Stimulated activated CD8-positive, alpha-beta memory T cell treated with anti-CD3 and anti-CD28 coated beads, Interleukin-4, amount 100 ng/mL, for 4 hours (primary cell): ENCODE measurements at places on chromosomes 5 and 9.

- no peak for DNase-seq
Observed at GRCh38 chr9:127022913-127023660, 99.3 kb downstream of the ANGPTL2 start.

GRCh38 chr5:96742538-96742937 lies 65.2 kb downstream of the ERAP1 start:
- DNase-seq = no peak

- no peak for DNase-seq
Observed at GRCh38 chr5:142453932-142454331, 129.1 kb upstream of the SPRY4 start.

DNA sequence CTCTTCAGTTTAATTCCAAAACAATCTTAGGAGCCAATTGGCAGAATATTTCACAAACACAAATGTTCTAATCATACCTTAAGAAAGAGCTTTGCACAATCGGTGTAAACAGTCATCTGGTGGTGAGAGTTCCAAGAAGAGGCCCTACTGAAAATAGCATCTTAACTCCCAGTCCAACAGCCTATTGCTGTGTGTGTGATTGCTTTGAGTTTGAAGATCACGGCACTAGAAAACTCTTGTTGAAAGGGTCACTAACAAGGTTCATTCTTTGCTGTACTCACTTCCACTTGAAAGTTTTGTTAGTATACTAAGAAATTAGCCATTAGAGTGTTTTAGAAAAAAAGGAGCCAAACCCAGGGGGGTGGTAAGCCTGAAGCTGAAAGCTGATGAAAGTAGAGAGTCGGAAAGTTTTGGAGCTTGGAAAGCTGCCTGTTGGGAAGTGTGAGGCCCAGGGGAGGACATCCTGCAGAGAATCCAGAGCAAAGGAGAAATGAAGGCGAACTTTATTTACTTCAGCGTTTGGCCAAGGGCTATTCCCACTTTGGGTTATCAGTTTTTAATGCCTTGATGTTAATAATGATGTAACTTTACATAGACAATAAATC lies 180.3 kb upstream of the GHR start:
- DNase-seq = no peak

GRCh38 chr5:150172556-150172955 lies 6.0 kb downstream of the CDX1 start:
- DNase-seq = no peak

DNA sequence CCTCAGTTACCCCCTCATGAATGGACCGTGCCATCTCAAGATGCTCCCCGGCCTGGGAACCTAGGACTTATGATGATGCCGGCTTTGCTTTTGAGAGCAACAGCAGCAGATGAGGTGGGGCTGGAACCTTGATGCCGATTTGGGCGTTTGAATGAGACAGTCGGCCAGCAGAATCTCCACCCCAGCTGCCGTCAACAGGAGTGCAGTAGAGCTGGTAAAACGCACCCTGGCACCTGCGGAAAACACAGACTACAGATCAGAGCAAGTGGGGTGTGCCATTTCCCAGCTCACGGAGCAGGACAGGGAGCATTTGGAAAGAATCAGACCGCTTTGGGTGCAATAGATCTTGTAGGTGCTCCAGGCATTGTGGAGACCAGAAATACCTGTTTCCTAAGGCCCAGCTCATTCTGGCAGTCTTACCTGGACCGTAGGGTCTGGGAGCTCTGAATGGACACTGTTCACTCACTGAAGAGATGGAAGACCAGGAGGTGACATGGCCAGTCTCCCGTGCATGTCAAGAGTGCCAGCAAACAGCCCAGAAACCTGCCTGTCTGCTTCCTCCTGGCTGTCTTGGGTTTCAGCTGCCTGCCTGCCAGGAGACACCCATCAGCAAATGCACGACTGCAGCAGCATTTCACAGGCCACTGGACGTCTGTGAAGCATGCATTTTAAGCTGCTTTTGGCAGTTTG lies 317.7 kb upstream of the IRX4 start:
- no peak for DNase-seq

GRCh38 chr5:179284751-179285631 lies 60.3 kb downstream of the ADAMTS2 start:
- no peak for DNase-seq

GRCh38 chr5:95005811-95006210 lies 279.1 kb downstream of the MCTP1 start:
- no peak for DNase-seq

DNA sequence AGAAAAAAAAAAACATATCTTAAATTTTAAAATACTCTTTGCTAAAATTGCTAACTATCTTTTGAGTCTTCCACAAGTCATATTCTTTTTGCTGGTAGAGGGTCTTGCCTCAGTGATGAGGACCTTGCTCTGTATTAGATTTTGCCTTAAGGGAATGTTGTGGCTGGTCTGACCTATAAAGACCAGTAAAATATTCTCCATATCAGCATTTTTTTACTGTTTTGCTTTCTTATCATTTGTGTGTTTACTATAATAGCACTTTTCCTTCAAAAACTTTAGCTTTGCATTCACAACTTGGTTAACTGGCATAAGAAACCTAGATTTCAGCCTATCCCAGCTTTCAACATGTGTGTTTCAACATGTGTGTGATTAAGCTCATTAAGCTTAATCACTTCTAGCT lies 224.7 kb upstream of the CDH18 start:
- no peak for DNase-seq

GRCh38 chr5:2912741-2913140 lies 161.3 kb upstream of the IRX2 start:
- DNase-seq = no peak

DNA sequence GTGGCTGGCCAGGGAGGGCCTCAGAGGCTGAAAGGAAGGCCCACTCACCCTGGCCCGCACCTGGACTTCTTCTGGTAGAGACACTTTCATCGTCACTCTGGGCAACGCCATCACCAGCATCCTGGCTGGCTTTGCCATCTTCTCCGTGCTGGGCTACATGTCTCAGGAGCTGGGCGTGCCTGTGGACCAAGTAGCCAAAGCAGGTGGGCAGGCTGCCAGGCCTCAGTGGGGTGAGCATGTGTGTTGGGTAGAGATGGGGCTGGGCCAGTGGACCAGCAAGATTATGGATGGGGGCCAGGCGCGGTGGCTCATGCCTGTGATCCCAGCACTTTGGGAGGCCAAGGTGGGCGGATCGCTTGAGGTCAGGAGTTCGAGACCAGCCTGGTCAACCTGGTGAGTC lies 12.6 kb downstream of the SLC6A7 start:
- no peak for DNase-seq

DNA sequence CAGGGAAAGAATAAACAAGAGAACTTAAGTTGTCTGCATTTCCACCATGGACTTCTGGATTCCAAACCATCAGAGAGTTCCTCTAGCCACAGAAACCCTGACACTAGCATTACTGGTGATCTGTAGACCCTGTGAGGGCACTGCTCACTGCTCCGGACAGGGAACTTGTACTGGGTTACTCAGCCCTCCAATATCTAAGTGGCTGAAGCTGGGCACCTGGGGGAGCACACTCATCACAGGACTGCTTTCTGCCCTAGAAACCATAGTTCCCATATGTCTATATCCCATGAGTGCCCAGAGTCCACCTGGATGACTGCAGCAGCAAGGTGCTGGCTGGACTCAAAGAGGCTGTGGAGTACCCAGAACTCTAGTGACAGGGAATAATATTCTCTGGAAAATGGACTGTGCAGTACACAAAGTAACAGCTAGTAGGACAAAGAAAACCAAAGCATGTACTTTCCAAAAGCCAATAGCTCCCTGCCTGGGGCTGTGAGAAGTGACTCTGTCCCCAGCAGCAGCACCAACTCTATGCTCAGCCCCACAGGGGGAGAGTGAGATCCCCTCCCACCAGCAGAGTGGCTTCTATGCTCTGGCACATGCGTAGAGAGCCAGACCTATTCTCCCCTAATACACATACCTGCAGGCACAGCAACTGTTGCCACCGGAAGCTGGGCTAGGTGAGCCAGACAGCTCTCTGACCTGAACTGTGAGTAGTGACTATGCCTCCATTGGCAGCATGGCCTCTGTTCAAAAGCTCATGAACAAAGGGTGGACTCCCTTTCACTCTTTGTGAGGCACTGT lies 472.9 kb upstream of the FTMT start:
- no peak for DNase-seq

DNA sequence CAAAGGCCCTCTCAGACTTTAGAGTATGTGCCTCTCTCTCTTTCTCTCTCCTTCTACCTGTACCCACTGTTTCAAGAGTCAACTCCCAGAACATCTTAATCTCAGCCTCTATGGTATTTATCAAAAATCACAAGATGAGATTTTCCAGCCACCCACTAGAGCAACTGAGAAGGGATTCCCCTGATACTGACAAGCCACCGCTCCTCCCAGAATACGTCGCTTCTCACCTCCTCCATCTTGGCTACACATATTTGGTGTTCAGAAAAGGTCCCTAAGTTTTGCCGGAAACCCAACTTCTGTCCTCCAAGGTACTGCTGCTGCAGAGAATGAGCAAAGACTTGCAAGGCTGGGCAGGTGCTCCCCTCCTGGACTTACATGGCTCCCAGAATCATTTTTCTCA lies 6.1 kb downstream of the GARIN3 start:
- DNase-seq = no peak

DNA sequence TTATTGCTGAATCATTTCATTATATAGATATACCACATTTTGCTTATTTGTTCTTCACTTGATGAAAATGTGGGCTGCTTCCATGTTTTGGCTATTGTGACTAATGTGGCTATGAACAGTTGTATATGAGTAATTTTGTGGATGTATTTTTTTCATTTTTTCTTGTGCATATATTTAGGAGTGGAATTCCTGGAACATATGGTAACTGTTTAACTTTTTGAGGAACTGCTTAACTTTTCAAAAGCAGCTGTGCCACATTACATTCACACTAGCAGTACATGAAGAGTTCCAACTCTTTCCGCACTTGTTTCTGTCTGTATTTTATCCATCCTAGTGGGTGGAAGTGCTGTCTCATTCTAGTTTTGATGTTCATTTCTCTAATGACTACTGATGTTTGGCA lies 67.8 kb downstream of the JAK2 start:
- DNase-seq = no peak

- DNase-seq = no peak
Observed at GRCh38 chr9:6090277-6091210, 75.1 kb upstream of the RANBP6 start.

- DNase-seq = no peak
Observed at GRCh38 chr5:111235635-111236034, 11.5 kb downstream of the CAMK4 start.

GRCh38 chr5:1797855-1798254 lies 1.8 kb downstream of the MRPL36 start:
- no peak for DNase-seq

- no peak for DNase-seq
Observed at GRCh38 chr5:111859533-111860270, 102.7 kb upstream of the NREP start.

DNA sequence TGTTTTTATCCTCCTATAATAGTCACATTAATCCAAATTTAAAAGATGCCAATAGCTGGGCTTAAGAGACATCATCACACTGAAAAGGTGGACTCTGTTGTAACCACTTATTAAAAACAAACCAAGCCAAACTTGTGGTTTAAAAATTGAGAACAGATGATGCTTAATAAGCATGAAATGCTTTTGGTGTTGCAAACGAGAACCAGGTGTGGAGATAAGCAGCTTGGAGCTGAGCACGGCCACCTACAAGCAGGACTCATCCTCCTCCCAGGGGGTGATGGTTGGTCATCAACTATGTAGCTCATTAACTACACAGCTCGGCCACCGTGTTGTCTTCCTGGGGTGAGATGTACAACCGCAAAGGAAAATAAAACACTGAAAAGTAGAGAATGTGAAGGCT lies 154.4 kb downstream of the NPR3 start:
- DNase-seq = no peak

DNA sequence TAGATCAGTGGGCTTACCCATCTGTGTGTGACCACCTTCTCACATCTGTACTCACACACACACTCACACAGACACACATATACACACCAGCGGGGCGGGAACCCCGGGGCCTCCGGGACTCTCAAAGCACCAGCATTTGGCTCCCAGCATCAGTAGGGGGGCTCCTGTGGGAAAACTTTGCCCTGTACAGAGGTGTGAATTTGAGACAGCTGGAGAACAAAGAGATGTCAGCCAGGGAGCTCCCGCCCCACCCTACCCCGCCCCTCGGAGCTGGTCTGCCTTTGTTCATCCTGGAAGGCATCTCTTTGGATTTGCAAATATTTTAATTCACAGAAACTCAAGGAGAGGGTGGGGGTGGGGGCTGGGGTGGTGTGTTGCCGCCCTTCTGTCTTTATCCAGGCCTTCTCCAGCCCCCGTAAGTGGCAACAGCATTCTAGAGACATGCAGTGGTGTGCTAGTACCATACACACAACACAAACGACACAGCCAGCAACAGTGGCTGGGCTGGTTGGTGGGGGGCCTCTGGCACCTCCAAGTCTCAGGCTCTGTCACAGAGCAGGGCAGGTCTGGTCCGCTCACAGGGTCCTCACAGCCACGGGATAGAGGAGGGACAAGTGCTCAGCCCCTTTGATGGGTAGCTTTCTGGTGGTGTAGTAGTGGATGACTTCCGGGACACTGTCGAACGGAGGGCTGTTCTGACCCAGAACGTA lies 15.5 kb upstream of the SLC25A51 start:
- DNase-seq = no peak

DNA sequence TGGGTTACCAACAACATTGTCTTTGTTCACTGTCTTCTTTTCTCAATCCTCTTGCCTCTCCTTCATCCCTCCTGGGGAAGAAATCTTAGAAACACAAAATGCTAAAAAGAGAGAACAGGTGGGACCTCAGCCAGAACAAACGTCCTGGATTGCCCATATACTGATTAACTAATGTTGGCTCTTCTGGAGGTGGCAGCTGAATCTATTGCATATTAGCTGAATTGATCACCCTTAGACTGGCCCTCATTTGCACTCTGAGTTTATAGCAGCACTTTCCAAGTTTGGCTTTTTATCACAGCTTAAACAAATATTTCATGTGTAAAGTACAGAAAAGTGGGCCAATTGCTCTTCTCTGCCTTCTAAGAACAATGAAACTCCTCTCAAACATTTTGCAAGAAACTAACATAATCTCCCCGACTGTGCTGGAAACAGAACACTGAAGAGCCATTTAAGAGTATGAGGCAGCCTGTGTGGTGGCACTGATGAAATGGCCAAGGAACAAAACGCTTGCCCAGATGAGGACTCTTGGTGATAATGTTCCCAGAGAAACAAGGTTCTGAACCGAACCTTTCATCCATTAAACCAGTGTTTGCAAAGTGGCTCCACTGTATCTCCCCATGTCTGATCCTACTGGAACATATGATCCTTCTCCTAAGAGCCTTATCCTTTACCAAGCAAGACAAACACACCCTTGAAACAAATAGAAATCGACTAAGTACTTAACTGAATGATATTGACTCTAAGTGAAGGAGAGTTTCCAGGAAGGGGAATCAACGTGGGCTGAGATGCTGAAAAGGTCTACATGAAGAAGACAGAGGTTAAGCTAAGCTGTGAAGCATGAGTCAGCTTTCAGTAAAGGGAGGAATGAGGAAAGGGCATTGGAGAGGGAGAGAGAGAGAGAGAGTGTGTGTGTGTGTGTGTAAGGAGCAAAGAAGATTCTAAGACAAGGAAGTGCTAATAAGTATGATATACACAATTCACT lies 83.2 kb upstream of the LIFR start:
- no peak for DNase-seq

DNA sequence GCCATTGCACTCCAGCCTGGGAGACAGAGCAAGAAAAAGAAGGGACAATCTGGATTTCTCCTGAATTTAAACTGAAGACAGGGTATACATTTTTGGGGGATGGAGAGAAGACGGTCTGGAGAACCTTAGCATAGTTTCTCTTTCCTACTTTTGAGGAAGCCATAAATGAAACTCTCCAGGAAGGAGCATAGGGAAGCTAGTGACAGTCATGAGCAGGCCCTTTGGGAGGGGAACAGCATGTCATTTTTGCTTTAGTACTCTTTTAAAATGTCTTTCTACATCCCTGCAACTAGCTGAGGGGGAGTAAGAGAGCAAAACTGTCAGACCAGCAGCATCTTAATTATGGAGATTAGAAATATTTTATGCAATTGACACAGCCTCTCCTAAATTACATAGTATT lies 8.2 kb upstream of the SLC44A1 start:
- no peak for DNase-seq
